ENCODE measurements at places on chromosomes 16 and 17.

DNA sequence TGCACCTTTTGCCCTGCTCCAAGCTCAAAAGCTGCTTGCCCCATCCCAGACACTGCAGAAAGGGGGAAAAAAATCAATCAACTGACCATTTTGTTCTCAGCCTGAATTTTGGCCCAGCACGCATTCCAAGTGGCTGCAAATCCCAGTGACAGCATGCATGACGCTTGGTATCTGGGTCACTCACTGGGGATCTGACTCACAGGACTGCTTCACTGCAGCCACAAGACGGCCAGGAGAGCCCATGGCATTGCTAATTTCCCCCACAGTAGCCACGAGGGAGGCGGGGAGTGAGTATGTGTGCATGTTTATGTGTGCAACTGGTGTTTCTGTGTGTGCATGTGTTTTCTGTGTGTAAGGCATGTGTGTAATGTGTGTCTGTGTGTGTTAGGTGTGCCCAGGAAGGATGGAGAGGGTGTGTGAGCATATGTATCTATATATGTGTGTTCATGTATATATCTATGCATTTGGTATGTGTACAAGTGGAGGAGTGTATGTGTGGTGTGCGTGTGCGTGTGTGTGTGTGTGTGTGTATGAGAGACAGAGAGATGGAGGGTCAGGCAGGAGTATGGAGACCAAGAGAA is 33.8 kb downstream of the SDK2 start:
- DNase-seq = no peak

- DNase-seq = no peak
Observed at GRCh38 chr16:13552062-13552959, 367.6 kb upstream of the ERCC4 start.

DNA sequence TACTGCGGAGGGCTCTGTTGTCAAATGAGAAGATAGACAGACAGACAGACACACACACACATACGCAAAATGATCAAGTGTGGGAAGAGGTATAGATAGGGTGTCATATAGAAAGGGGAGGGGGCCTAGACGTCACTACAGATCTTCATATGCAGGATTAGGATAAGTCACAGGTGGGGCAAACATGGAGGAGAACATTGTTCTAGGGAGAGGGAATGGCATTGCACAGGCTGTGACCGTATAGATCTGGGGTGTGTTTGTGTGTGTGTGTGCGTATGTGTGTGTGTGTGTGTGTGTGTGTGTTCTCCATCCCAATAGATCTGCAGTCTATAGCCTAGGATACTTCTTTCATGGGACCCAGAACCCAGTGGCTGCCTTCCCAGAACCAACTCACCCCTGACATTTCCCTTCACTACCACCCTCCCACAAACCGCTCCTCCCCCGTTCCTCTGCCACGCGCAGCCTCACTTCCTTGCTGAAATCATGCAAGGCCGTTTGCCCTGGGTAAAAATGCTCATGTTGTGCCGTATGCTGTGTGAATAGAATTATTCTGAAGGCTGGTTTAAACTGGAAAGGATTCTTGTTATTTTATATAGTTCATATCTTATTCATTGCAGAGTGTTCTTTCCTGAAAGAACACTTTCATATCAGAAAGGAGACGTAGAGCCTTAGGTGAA is 50.5 kb upstream of the CCL1 start:
- no peak for DNase-seq

- DNase-seq = no peak
Observed at GRCh38 chr17:32565401-32565800, 78.6 kb downstream of the CDK5R1 start.

DNA sequence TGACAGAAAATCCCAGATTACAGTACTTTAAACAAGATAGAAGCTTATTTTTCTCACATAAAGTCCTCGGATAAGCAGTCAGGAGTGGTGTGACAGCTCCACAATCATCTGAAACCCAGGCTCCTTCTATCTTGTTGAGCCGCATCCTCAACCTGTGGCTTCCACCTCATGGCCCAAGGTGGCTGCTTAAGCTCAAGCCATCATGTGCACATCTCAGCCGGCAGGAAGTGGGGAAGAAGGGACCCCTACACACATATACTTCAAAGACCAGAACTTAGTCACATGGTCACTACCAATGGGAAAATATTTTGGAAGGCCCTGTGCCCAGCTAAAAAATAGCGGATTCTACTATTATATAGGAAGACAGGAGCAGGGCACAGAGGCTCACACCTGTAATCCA is 11.0 kb upstream of the FBXO47 start:
- DNase-seq = no peak

DNA sequence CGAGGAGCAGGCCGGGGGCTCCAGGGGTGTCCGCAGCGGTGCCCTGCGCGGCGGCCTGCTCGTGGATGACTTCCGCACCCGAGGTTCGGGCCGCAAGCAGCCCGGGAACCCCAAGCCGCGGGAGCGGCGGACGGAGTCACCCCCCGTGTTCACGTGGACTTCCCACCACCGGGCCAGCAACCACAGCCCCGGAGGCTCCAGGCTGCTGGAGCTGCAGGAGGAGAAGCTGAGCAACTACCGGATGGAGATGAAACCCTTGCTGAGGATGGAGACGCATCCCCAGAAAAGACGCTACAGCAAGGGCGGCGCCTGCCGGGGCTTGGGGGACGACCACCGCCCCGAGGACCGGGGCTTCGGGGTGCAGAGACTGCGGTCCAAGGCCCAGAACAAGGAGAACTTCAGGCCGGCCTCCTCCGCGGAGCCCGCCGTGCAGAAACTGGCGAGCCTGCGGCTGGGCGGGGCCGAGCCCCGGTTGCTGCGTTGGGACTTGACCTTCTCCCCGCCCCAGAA is 75.8 kb downstream of the KLHDC4 start:
- no peak for DNase-seq

DNA sequence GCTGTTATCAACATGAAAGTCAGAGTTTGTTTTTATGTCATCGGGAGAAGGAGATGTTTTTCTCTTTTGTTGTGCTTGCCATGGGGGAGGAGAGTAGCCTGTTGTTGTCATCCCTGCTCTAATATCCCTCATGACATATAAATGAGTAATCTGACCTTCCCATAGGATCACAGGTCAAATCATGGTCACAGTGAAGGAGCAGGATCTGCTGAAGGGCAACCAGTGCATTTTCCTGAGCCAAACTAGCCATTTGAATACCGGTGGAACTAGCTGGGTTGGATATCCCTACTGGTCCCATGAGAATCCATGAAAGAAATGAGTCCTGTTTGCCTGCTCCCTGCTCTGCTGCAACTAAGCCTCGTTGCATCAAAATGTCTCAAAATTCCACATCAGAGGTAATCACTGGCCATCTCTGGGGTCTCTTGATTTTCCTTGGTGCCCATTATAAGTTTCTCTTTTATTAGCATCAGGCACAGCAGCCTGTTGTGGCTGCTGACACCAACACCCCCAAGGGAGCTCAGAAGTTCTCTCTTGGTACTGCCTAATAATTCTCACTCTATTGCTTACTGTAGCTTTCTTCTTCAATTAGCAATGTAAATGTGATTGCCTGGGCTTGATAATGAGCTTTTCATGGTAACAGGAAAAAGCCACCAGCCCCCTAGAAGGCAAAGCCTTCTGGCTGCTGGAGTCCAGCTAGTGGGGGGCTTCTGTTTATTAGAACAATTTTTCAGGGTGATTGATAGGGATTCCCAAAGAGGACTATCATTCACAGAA is 211.4 kb upstream of the ERCC4 start:
- DNase-seq = no peak

DNA sequence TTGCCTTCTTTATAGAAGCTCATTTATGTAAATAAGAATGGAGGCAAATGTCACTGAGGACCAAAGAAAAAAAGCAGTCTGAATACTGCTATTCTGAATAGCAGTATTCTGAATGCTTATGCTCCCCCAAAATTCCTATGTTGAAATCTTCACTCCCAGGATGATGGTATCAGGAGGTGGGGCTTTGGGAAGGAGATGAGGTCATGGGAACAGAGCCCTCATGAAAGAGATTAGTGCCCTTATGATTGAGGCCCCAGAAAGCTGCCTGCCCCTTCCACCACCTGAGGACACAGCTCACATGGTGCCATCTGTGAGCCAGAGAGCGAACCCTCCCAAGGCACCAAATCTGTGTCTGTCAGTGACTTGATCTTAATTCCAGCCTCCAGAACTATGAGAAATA is 28.8 kb downstream of the HEATR6 start:
- DNase-seq = no peak
